Activated gamma-delta T cell (primary cell): ENCODE measurements at places on chromosomes 12 and 14.

GRCh38 chr12:121968876-121969275, 50.5 kb downstream of the CFAP251 start:
- DNase-seq = no peak

GRCh38 chr12:41946106-41946505, 198.6 kb downstream of the GXYLT1 start:
- no peak for DNase-seq

GRCh38 chr14:75597149-75597548, 18.7 kb downstream of the FLVCR2 start:
- DNase-seq = no peak

DNA sequence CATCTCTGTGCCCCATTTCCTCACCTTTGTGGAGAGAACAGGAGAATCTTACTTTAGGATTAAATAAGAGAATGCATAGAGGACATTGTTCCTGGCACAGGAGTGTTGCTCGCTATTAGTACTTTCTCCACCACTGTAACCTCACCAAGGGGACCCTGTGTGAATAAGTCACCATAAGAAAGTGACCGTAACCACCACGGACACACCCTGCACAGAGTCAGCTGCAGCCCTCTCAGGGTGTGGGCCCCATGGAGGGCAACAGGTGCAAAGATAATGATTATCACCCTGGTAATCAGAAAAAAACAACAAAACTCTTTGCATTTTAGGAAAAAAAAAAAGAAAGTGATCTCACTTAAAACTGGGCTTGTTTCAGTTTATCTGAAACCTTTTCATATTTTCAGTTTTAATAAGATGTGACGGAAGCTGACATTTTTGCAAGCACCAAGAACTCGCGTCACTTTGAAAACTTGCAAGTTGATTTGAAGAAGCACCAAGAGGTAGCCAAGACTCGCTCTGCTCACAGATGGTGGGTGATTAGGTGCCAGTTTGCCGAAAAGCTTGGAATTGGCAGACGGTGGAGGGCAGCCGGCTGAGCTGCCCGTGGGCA, 87.0 kb upstream of the VRK1 start:
- DNase-seq = no peak

- no peak for DNase-seq
Observed at GRCh38 chr14:101815994-101816393, 54.5 kb downstream of the PPP2R5C start.

DNA sequence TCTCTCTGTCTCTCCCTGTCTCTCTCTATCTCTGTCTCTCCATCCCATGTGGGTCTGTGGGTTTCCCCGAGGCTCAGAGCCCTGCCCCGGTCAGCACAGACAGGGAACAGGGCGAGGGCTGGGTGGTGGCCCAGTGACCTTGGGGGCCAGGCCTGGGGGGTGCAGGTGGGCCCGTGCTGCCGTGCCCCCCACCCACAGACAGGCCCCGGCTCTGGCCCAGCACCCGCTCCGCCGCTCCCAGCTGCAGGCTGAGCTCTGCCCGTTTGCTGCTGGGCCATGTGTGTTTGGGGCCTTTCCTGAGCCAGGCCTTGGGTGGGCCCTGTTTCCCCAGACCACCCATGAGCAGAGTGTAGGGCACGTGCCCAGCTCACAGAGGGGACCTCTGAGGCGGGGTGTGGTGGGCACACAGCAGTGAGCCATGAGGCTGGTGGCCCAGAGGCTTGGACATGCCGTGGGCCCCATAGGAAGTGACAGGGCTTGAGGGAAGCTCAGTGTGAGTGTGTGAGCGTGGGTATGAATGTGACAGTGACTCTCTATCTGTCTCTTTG, 51.0 kb downstream of the TMEM121 start:
- no peak for DNase-seq
